KG1 (cell line): ENCODE measurements at places on chromosomes 6 and 20.

GRCh38 chr20:1164871-1165270 is 19.9 kb downstream of the TMEM74B start:
- no peak for DNase-seq

DNA sequence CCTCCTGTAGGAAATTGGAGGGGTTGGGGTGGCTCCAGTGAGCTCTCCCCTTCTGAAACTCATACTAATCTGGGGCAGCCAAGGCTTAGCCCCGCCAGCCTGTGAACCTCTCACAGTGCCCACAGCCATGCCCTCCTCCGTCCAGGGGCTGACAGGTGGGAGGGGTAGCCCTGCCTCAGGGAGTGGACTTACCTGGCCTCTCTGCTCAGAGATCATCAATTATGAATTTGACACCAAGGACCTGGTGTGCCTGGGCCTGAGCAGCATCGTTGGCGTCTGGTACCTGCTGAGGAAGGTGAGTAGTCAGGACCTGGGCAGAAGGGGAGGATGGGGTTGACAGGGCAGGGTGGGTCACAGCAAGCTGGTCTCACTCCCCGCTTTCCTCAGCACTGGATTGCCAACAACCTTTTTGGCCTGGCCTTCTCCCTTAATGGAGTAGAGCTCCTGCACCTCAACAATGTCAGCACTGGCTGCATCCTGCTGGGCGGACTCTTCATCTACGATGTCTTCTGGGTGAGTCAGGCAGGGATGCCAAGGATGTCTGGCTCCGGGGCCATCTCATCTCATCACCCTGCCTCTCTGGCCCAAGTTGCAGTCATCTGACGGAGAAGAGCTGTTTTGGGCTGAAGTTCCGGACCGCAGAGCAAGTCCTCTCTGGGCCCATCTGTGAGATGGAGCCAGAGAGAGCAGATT is 34.7 kb downstream of the HM13 start:
- DNase-seq = no peak

DNA sequence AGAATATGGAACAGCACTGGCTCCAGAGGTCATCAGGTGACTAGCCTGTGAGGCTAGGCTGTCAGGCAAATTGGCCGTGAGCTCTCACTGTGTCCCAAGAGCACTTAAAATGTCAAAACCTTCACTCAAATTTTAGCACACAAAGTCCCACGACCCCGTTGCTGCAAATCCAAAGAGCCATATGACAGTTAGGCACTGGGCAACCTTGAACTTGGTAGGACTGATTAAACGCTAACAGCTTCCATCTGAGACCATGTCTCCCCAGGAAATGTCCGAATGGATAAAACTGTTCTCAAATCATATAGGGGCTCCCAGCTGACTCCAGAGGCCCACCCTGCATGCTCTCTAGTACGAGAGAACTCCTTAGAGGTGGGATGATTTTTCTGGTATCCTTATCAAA is 196.6 kb downstream of the PHACTR1 start:
- DNase-seq = no peak

DNA sequence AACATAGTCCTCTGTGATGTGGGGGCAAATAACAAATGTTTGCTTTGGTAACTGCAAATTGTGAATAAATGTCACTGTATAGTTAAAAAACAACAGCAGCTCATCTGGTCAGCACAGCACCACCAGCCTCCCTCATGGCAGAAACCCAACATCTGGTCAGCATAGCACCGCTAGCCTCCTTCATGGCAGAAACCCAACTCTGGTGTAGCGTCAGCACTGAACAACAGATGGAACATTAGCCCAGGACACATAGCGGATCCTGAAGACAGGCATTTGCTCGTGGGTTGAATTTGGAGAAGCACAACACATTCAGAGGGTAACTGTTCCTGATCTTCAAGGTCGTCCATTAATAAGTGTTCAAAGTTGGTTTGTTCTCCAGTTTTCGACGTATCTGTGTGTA is 265.9 kb downstream of the DLL1 start:
- no peak for DNase-seq

DNA sequence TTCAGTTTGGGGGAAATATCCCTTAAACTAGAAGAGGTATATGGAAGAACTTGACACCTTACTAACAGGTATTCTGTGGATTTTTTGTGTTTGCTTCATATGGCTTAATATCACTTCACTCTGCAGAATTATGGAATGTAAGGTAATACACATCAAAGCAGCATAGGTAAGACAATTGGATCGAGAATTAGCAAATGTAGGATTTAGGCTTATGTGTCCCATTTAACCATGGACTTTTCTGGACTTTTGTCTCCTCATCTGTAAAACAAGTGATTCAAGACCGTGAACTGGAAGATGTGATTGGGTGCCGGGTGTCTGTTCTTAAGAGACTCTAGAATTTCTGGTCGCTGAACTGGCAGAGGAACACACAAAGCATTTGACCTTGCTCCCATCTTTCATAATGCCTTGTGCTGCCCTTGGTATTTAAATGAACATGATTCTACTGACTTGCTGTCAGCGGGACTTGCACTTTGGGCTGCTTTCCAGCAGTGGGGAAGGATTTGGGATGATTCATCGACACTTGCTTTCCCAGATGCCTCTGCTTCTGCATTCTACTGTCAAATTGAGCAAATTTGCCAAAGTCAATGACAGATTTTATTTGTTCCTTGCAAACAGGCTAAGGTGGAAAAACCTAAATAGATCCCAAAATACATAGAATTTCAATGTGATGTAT is 199.8 kb downstream of the PLCB1 start:
- DNase-seq = no peak

GRCh38 chr6:170455335-170455979 is 97.7 kb downstream of the PSMB1 start:
- no peak for DNase-seq

DNA sequence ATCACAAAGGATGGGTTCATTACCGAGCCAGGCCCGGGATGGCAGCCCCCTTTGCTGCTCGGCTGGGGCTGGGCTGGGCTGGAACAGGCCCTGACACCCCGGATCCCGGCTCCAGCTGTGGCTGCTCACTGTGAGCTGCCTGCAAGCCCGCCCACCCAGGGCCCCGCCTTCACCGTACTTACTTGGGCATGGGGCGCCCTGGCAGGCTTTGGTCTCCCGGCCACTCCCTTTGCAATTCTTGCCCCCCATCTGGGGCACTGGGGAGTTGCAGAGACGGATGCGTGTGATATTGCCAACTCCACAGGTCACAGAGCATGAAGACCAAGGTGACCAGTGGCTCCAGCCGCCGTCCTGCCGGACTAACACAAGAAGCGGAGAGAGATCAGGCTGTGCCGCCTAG is 16.7 kb downstream of the THBS2 start:
- DNase-seq = no peak
